ENCODE measurements at places on chromosomes 1 and 21. TPM values are rescaled to one million over a fixed set of nuclear protein-coding genes. Genes with fewer than 3 reads are reported as not detected.

DNA sequence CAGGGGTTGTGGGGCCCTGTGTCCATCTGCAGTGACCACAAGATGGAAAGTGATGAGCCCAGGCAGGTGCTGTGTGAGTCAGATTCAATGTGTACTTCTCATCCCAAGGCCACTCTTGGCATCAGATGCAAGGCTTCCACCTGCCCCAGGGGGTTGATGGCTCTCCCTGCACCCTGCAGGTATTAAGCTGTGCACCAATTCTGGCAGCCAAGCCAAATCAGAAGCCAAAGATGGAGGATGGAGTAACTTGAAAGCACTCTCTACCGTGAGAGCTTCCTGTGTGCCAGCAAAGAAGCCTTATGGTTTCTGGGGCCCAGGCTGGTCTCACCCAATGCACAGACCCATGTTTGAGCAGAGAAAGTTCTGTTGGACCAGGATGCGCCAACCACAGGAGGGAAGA, 44.3 kb upstream of the TENT5C start:
- no peak for DNase-seq

DNA sequence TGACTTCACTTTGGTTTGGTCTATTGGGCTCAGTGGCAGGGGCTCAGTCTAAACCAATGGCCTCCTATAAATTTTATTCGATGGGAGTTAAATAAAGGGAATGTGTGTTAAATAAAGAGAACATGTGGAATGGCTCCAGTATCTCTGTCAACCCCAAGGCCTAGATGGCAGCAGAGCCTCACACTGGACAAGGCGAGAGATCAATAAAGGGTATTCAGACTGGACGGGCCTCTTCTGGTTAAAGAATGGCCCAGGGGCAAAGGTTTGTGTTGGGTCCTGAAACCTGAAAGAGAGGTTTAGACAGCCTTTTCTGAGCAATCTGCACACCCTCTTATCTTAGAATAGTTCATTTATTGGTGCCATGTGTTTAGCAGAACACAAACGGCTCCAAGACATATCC, 34.7 kb downstream of the SH3BP5L start:
- DNase-seq = no peak

- no peak for DNase-seq
Observed at GRCh38 chr1:9780554-9781110, 43.1 kb downstream of the CLSTN1 start.

- no peak for DNase-seq
Observed at GRCh38 chr1:106956721-106957120, 99.8 kb upstream of the PRMT6 start.

DNA sequence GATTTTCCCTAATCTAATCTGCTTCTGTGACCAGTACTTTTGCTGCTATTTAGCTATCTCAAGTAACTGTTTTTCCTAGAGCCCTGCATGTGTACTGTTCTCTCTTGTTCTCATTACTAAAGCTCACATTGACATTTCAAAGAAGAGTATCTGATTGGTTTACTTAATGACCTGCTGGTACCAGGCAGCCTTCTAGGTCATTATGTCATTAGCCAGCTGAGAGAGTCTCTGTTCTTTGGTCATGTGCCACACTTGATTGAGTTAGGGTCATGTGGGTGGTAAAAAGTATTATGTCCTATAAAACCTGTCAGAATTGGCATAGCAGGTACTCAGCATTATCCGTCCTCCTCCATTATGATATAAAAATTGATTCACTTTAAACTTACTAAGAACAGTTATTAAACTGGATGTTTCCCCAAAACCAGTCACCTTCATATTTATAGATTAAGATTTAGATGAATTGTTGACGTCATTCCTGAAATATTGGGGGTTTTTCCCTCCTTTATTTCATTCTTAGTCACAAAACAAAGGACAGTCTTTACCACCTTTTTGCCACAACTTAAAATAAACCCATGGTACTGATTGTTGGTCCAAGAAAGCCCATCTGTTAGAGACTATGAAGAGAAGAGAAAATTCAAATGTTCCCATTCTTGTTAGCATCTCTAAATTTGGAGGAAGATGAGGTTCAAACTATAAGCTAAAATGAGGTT, 22.2 kb downstream of the FNDC5 start:
- no peak for DNase-seq

Gene NLRP3
- total RNA-seq = not detected

Gene SLC16A4
- total RNA-seq = 0.46 TPM

Gene TMOD4
- total RNA-seq = 2.0 TPM

Gene WDR64
- total RNA-seq = not detected

Data from progenitor cell of endocrine pancreas (in vitro differentiated cells).